ENCODE measurements at places on chromosomes 13 and 19.

GRCh38 chr13:44313674-44314073 is 60.0 kb upstream of the SERP2 start:
- no peak for DNase-seq

GRCh38 chr13:106699311-106699710 is 131.4 kb upstream of the ARGLU1 start:
- no peak for DNase-seq

DNA sequence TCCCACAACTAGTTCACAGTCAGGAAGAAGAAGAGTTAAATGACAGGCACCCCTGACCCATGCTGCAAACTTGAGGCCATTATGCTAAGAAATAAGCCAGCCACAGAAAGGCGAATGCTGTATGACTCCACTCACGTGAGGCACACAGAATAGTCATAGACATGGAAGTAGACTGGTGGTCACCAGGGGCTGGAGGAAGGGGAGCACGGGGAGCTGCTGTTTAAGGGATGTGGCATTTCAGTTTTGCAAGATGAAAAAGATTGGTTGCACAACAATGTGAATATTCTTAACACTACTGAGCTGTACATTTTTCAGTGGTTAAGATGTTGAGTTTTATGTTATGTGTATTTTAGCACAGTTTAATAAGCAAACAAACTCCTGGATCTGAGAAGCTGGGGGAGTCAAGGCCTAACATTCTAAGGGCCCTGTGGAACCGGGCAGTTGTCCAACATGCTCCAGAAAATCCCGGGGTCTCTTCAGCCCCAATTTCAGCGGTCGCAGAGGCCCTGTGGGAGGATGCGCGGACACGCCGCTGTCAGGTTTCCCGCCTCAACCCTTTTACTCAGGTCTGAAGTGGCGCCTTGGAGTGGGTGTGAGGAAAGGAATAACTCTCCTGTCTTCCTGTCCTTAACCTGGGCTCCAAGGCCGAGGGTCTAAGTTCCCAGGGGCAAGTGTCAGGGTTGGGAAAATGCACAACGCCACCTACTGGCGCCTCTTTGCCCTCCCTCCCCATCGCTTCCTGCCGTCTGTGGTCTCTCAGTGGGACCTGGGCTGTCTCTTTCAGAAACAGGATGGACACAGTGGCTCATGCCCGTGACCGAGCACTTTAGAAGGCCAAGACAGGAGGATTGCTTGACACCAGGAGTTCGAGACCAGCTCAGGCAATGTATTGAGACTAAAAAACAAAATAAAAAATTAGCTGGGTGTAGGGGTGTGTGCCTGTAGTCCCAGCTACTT is 4.4 kb upstream of the TMEM272 start:
- peak; percentile 38 for DNase-seq

GRCh38 chr13:93406136-93406535 is 179.5 kb downstream of the GPC6 start:
- no peak for DNase-seq

GRCh38 chr19:41707502-41707812 is 969 bp upstream of the CEACAM5 start:
- DNase-seq: no peak

Data from CD4-positive, alpha-beta T cell treated with Interferon alpha-2 for 1 hour (primary cell).